ENCODE measurements at places on chromosomes 1 and 21. TPM values are rescaled to one million over a fixed set of nuclear protein-coding genes. Genes with fewer than 3 reads are reported as not detected.
A peak's percentile ranks its signal among the peaks of the same experiment; 100 is the strongest.

The TAS1R1 gene
- not detected for total RNA-seq

DNA sequence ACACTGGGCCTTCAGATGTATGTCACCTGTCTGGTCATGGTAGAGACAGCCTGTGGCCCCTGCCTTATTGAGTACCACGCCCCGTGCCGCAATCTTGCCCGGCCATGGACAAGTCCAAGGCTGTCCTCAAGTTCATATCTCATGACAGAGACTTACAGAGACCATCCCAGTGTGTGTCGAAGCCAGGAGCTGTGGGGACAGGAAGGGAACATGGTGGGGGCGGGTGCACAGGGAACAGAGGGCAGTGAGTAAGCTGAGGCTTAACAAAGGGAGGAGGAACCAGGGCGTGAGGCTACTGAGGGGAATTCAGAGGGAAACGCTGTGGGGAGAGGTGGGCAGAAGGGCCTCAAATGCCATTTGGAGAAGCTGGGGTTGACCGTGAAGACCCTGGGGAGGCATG is 75.8 kb downstream of the ALPL start:
- no peak for DNase-seq
- H3K27ac ChIP-seq, result no peak overlapping the region
- H3K4me1 ChIP-seq, result peaks cover 15% of the 10 kb centered on the region
- H3K27me3 ChIP-seq, result no peaks in the 10 kb centered on the region

DNA sequence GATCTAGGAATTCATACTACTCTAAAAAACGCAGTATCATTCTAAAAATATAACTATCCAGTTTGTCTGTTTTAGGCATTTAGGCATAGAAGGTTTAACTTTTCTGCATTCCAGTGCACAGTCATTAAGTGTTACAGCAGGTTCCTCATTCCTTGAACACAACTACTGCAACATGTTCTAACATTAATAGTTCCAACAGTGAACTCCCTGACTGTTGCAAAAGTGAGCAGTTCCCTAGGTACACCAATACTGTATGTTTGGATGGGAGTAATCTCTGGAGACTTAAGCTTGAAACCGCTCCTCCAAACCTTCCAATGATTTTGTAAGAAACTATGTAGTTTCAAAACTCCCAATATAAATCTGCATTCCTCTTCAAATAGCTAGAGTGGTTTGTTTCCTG is 46.2 kb downstream of the UCHL5 start:
- no peaks in the 10 kb centered on the region for H3K27me3 ChIP-seq
- no peak for DNase-seq
- H3K36me3 ChIP-seq, result no peaks in the 10 kb centered on the region
- H3K27ac ChIP-seq, result no peak overlapping the region

GRCh38 chr1:206703661-206704060 is 19.0 kb downstream of the MAPKAPK2 start:
- H3K27ac ChIP-seq, result no peak overlapping the region
- no peak overlapping the region for H3K4me3 ChIP-seq
- H3K4me1 ChIP-seq, result peaks cover 78% of the 10 kb centered on the region
- no peak for DNase-seq
- H3K36me3 ChIP-seq, result no peaks in the 10 kb centered on the region

DNA sequence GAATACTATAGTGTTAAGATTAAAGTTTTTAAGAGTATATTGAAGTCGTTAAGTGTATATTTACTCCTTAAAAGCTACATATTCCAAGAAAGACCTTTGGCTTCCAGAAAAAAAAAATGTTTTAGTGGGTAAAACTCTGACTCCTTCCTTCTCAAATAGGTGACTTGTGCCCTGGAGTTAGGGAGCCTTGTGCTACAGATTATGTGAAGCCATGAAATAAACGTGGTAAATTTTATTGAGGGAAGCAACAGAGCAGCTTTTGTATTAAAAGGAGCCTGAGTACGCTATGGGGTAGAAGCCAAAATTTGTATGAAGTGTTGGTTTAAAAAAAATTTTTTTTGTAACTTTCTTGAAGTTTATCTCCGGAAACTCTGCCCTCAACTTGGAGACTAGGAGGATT is 994 bp downstream of the RO60 start:
- peak overlapping the region; percentile 94 for H3K27ac ChIP-seq
- H3K4me1 ChIP-seq, result peaks cover 58% of the 10 kb centered on the region
- peak overlapping the region; percentile 90 for H3K4me3 ChIP-seq
- no peaks in the 10 kb centered on the region for H3K27me3 ChIP-seq

DNA sequence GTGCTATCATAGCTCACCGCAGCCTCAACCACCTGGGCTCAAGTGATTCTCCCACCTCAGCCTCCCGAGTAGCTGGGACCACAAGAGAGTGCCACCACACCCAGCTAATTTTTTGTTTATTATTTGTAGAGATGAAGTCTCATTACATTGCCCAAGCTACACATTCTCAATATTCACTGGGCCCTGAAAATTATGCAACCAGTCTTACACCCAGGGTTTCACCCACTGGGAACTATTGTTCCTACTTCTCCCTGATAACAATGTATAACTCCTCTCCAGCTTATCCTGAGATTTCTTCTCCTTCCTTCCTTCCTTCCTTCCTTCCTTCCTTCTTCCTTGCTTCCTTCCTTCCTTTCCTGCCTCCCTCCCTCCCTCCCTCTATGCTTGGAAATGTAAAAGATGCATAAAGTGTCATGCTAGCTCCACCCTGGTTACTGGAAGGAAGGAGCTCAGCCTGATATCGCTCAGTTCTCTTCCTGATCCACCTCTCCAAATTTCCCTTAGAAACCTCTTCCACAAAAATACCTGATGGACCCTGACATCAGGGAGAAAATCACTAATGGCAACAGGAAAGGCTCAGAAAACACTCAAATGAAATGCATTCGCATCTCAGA is 11.2 kb upstream of the VSIG8 start:
- H3K36me3 ChIP-seq, result no peaks in the 10 kb centered on the region
- DNase-seq, result no peak
- no peak overlapping the region for H3K27ac ChIP-seq

GRCh38 chr1:158180741-158181576 is at the start of gene CD1D:
TSS of gene CD1D (plus strand) at chr1:158180895. CDS start at chr1:158181102, 207 bp downstream.
- H3K4me3 ChIP-seq, result peak within 1 kb of the TSS; percentile 48
- no peak for DNase-seq
- no peaks in the 10 kb centered on the region for H3K36me3 ChIP-seq
- no peak within 1 kb of the TSS for H3K27ac ChIP-seq

DNA sequence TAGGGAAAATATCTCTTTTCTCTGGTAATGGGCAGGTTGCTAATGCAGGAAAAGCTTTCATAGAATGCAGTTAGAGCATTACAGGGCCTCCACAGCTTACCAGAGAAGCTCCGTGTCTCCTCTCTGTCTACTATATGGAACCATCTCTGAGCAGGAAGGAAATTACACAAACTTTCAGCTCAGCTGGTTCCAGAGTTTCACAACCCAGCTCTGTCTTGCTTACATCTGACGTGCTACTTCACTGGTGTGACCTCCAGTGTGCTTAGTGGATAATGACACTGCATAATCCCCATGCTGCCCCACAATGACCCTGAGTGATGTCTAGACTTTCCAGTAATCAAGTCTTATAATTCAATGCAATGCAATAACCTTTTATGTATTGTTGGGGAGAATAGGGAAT is 4.3 kb upstream of the FGGY start:
- DNase-seq, result no peak
- peaks cover 13% of the 10 kb centered on the region for H3K4me1 ChIP-seq
- no peak overlapping the region for H3K4me3 ChIP-seq
- H3K27ac ChIP-seq, result no peak overlapping the region

- H3K4me1 ChIP-seq, result peaks cover 33% of the 10 kb centered on the region
- H3K27ac ChIP-seq, result no peak overlapping the region
- no peaks in the 10 kb centered on the region for H3K36me3 ChIP-seq
- DNase-seq, result no peak
Measured at GRCh38 chr1:101240041-101240430, 3.2 kb downstream of the S1PR1 start.

DNA sequence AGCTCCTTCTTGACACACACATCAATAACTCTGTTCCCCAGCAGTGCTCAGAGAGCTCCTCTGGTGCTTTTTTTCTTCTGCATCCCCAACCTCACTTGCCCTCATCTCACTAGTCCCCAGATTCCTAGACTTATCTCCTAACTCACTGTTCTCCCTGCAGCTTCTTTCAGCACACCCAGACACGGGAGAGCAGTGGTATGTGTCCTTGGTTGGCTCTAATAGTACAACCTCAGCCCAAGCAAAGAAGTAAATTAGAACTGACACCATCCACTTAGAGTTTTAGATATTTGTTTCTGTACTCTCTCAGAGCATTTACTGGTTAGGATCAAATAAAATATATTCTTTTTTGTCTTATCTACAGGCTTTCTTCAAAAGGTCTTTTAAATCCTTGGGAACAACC is 201.4 kb upstream of the SNX7 start:
- H3K4me1 ChIP-seq, result no peaks in the 10 kb centered on the region
- no peak overlapping the region for H3K27ac ChIP-seq
- no peaks in the 10 kb centered on the region for H3K36me3 ChIP-seq
- H3K27me3 ChIP-seq, result no peaks in the 10 kb centered on the region
- DNase-seq, result no peak

DNA sequence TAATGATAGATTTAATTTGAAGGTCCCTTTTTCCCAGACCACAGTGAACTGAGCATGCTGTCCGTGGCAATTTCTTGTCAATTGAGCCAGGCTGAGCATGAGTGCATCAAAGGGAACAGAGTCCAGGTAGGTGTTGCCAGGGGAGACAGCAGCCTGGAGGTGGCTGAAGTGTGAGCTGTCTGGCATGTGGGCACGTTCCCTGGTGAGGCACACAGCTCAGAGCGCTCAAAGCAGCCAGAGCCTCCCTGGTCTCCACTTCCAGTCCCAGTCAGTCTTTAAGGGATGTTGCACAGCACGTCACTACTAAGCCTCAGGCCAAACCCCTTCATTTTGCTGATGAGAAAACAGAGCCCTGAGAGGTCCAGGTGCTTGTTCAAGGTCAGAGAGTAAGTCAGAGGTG is 251.4 kb downstream of the MATN1 start:
- no peak for DNase-seq
- no peaks in the 10 kb centered on the region for H3K36me3 ChIP-seq
- no peak overlapping the region for H3K4me3 ChIP-seq

Data from vagina (tissue), 2 donors.